C1 segment of cervical spinal cord (tissue), 14 donors: ENCODE measurements at places on chromosomes 7 and 10.

DNA sequence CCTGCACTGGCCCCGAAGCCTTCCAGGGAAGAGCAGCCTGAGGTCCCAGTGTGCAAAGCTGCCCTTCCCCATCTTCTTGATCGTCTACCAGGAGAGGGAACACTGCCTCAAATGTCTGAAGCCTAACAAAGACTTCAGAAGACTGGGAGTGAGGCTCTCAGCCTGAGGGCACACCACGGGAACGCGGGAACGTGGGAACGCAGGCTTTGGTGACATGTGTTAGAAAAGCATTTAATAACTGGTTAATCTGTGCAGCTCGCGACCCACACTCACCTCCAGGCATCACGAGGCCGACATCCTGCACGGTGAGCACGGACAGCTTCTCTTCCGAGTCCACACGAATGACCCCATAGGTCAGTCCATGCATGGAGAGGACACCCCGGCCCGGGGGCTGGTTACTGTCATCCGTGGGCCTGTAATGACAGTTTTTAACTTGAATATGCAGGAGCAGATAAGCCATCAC, 234.0 kb downstream of the ZMYND11 start:
- no peak for DNase-seq

- no peak for DNase-seq
Observed at GRCh38 chr7:105478606-105479005, 43.5 kb downstream of the PUS7 start.

DNA sequence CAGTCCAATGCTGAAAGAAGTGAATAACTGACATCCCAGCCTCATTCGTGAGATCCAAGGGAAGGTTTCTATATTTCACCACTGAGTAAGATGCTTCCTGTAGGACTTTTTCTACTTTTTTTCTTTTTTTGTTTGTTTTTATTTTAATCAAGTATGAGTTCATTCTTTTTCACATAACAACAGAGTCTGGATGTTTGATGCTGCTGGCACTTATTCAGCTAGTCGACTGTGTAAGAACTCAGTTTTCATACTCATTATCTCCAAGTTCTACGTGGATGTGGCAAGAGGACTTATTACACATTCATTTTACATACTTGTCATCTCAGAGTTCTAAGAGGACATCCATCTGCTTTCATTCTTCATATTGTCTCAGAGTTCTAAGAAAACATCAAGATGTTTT, 86.9 kb downstream of the CPXM2 start:
- DNase-seq = no peak

- DNase-seq = no peak
Observed at GRCh38 chr7:84617265-84618030, 422.9 kb upstream of the SEMA3A start.

GRCh38 chr7:29839302-29839701, 33.0 kb downstream of the WIPF3 start:
- no peak for DNase-seq

- DNase-seq = no peak
Observed at GRCh38 chr7:64618785-64619456, 47.0 kb upstream of the ZNF107 start.
